ENCODE measurements at places on chromosomes 5 and 9.

GRCh38 chr5:88979244-88979643 is 96.3 kb upstream of the MEF2C start:
- DNase-seq, result no peak

- no peak for DNase-seq
Measured at GRCh38 chr5:139392324-139392677, 2.6 kb upstream of the MZB1 start.

GRCh38 chr9:77847626-77848025 is 184.0 kb downstream of the GNAQ start:
- DNase-seq, result no peak

DNA sequence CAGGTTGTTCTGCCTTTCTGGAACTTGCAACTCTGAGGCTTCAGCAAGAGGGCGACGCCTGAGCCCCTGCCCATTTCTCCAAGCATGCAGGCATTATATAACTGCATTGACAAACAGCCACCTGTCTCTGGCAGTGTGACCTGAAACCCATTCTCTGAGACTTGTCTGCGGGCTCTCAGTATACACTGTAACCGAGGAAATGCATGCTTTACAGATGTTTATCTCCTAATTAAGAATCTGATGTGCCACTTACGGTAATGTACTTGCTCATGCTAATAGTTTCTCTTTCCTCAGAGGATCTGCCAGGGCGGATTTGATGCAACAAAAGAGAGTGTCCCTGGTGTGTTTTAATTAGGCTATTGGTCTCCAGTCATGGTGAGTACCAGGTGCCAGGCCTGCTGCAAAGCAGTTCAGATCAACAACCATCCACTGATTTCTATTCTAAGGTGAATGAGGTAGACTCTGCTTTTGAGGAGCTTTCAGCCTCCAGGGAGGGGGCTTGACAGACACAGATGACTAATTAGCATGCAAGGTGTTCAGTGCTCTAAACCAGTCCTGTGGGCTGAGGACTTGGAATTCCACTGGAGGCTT is 593.7 kb upstream of the KLF4 start:
- DNase-seq, result no peak

DNA sequence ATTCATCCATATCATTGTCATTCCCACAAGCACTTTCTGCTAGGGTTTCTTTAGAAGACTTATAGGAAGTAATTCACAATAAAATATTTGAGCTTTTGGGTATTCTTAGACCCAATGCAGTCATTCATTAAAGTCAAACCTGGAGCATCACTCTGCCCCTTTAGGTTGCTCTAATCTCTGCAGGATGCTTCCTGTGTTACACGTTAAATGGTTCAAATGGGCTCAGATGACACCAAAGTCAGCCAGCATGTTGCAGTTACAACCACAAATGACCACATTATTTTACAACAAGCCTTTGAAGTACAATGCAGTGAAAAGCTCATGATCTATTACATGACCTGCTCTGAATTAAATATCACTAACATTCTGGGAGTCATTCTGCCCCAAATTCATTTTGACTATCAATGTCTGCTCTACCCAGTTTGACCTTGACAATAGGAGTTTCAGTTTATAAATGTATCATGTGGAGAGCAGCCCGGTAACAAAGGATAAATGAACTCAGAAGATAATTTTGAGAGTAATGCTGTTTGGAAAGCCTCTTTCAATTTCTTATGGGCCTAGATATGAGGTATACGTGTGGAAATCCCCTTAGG is 668.6 kb upstream of the DMAC1 start:
- DNase-seq, result peak; percentile 22

DNA sequence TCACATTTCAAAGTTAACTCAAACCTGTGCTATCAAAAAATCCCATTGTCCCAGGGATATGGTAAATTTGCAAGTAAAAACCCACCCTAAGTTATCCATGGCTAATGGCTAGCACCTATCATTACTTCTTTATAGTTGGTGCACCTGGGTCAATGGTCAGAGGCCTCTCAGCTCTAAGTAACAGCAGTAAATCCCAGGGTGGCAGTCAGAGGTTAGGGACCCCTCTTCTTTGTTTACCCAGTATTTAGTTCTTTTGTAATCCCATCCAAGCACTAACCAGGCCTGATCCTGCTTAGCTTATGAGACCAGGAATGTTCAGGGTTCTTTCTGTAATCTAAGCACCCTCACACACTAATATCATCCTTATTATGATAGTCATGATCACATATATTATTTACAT is 52.1 kb upstream of the WWC1 start:
- no peak for DNase-seq

- DNase-seq, result no peak
Measured at GRCh38 chr5:115330830-115331229, 34.4 kb upstream of the CCDC112 start.

DNA sequence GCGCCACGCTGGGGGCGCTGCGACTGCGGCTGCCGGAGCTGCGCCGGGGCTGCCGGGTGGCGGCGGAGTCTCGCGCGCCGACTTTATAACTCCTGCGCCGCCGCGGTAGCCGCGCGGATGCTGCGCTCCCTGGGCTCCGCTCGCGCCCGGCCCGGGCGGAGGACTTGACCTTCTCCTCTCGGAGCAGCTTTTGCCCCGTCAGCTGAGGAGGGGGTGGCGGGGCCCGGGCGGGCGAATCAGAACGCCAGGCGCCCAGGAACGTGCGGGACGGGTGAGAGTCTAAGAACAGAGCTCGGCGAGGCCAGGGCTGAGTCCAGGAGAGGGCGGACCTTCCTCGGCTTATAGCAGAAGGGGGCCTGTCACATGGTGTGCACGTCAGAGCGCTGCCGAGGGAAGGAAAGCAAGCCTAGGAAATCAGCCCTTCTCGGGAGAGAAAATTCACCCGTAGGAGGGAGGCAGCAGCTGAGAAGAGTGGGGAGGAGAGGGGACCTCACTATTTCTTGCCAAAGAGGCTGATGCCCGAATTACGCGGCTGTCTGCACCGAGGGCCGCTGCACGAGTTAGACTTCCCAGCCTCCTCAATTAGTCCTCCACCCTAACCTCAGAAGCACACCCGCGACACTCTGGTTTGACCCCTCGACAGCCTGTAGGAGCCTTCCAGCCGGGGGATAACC is at the start of gene FOXD1:
FOXD1 (minus strand) TSS at position 315 of the 674 bp plus-strand sequence. CDS start 415 bp downstream, outside the sequence.
- DNase-seq, result peak; percentile 48

GRCh38 chr5:78679905-78680304 is 31.3 kb upstream of the LHFPL2 start:
- no peak for DNase-seq

- DNase-seq, result no peak
Measured at GRCh38 chr5:139403418-139403786, 487 bp downstream of the SPATA24 start.

DNA sequence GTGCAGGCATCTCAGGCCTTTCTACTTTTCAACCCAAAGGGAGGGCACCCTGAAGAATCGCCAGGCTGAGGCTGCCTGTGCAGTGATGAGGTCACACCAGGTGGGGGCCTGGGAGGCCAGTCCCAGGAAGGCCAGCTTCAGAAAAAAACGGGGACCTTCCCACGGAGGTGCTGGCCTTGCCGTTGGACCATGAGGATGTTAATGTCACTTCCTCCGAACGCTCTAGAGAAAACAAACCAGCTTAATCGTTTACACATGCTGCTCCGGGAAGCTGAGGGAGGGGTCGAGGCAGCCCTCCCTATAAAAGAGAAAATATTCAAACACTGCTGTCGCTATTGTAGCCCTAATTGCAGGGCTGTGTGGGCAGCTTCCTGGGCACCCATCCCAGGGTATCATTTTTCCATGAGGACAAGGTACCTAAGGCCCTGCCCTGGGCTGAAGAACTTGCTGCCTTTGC is 27.0 kb downstream of the PTGES start:
- DNase-seq, result no peak

- no peak for DNase-seq
Measured at GRCh38 chr5:82884821-82885471, 192.2 kb downstream of the TMEM167A start.

GRCh38 chr5:61666064-61666621 is 334.1 kb downstream of the ZSWIM6 start:
- no peak for DNase-seq

GRCh38 chr5:153373130-153373498 is 117.4 kb upstream of the GRIA1 start:
- no peak for DNase-seq

DNA sequence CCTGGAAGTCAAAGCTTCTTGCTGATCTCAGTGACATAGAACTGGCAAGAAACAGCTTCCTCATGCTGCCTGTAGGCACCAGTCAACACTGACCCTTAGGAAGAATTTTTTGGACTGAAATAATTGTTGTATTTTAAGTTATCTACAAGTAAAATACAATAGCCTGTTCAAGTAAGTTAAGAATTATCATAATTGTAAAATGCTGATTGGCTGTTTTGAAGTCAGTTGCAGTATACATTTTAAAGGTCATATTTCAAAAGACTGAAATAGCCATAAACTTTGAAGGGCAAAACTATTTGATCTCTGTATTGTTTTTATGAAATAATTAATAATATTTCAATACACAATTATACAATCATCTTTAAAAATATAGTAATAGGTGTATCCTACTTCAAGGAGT is 794.9 kb downstream of the MAT2B start:
- no peak for DNase-seq

DNA sequence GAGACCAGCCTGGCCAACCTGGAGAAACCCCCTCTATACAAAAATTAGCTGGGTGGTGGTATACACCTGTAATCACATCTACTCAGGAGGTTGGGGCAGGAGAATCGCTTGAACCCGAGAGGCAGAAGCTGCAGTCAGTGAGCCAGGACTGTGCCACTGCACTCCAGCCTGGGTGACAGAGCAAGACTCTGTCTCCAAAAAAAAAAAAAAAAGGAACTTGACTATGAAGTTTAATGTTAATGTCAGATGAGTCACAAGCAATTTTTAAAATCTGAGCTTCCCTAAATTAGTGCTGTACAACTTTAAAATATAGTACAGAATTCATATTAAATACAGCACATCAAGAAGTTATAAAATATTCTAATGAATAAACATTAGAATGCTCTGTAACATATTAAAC is 1.5 kb downstream of the MEIKIN start:
- DNase-seq, result no peak

DNA sequence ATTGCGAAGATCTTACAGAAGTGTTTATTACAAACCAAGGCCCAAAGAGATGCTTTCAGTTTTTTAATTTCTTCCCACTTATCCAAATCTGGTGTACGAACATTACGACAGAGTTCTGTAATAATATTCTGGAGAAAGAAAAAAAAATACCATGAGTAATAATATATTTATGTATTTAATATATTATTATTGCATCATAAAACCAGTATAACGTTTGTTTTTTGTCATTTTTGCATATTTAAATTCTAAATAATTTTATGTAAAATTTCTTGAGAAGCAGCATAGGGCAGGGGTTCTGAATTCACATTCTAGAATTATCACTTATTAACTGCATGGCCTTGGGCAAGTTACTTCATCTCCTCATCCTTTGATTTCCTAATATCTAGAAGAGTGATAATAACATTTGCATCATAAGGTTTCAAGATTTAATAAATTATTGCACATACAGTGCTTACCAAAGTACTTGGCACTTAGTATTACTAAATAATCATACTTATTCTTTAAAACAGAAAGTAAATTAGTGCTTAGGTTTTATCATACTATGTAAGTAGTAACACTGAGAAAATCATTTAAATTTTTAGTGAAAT is 107.7 kb downstream of the OSMR start:
- no peak for DNase-seq

- no peak for DNase-seq
Measured at GRCh38 chr9:135526089-135526729, 5.0 kb downstream of the LCN1 start.
